D341Med (cell line): ENCODE measurements at places on chromosomes 6 and 20.

GRCh38 chr6:44594481-44594880 is 207.0 kb downstream of the CDC5L start:
- DNase-seq, result no peak

DNA sequence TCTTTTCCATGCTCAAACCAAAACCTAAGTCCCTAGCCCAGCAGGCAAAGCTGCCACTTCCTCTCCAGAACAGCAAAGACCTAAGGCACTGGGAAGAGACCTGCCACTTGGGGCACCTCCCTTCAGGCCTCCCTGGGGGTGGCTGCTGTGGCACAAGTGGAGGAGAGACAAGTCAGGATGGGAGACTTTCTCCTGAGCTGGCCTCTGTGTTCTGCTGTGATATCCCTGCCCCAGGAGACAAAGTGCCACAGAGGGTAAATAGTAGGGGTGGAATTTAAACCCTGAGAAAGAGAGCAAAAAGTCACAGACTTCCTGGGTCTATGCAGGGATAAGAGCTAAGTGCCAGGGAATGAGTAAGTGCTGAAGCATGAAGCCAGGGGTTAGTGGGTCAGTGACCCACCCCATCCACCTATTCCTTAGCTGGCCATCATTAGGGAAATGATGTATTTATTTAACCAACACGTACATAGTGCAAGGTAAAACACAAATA is 84.2 kb downstream of the MRPL14 start:
- no peak for DNase-seq

DNA sequence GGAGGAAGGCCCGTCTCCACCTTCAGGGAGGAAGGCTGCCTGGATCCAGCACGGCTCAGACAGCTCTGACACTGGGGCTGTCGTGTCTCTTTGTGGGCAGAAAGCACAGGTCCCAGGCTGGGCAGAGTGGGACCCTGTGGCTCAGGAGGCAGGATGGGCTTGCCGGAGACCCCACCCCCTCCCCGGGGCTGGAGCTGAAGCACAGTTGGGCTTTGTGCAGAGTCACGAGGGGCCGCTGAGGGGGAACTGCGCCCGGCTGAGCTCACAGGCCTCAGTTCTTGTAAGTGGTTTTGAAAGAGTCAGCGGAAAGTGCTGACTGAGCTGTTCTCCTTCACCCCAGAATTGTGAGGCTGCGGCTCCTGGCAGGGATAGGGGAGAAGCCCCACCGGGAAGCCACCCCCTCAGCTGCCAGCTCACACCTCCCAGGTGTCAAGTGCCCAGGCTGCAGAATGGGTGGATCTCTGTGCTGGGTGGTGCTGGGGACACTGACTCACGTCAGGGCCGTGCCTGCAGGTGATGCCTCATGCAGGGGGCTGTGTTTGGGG is 145.5 kb upstream of the RNF24 start:
- no peak for DNase-seq

DNA sequence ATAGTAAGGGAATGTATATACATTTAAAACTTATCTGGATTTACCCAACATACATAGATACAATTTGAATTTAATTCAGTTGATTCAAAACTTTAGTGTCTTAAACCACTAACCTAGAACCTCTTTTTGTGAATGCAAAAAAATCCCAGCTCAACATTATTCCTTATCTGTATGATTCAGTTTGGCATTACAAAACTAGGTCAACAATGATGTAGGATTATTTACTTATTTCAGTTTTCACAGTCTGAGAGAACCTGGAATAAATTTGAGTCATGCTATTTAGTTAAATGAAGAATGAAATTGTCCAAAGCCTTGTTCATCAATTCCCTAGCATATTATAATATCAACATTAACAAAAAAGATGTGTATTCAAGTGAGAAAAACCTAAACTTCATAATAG is 7.4 kb upstream of the PLCB1 start:
- no peak for DNase-seq

GRCh38 chr6:97947841-97948240 is 664.8 kb upstream of the MMS22L start:
- DNase-seq, result no peak

GRCh38 chr6:129661536-129662405 is 48.2 kb downstream of the ARHGAP18 start:
- no peak for DNase-seq

DNA sequence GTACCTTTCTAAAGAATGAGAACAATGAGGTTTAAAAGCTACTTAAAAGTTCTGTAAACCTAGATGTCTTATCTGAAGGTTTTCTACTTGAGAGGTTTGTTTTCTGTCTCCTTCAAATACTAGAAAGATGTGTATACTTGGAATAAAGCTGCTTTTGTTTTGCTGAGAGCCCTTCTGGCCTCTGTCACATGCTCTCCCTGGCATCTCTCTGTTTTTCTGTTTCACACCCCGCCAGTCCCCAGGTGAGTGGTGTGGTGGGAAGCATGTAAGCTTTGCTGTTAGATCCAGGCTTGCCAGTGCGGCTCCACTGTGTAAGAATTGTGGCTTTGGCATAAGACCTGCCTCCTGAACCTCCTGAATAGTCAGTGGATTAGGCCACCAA is 56.8 kb downstream of the SNX9 start:
- peak; percentile 45 for DNase-seq

DNA sequence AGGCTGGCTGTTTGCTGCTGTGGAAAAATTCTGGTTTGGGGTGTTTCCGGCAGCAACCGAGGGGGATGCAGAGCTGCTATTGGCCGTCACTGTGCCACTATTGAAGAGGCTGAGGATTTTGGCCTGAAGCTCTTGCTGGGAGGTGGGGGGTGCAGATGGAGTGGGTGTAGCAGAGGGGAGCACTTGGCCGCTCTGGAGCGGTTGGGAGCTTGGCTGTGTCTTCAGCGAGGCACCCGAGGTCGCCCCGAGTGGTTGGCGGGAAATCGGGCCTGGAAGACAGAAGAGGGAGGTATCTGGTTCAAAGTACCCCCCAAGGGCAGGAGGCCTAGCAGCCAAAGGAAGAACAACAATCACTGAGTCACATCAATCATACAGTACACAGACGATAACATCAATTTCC is 27.1 kb downstream of the NCOA5 start:
- no peak for DNase-seq

GRCh38 chr20:51978070-51978501 is 175.8 kb upstream of the SALL4 start:
- DNase-seq, result no peak

- no peak for DNase-seq
Observed at GRCh38 chr6:24455061-24455460, 34.3 kb downstream of the GPLD1 start.

DNA sequence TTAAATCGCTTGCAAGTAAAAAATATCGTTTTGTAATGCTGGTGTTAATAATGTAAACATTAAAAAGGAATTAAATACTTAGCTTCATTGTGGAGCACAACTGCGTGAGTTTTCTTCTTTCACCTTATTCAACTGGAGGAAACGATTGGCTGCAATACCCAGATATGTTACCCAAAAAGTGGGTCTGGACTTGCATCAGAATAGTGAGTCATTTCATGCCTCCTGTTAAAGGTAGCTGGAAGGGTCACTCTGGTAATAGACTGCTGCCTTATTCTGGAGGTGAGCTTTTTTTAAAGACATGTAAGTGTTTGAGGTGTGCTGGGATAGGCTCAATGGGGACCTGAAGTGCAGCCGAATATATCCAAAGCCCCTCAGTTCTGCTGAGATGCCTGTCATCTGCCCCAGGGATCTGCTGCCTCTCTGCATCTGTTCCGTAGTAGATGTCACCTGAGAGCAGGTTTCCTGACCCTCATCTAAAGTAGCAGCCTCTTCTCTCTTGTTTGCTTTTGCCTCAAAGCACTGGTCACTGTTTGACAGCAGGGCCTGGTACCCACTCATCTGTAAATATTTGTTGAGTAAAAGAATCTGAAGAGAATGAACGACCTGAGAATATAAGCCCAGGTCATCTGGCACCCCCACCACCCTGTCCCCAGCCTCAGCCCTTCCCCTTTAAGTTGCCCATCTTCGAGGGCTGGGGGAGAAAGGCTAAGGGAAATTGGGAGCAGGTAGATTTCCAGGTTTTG is 5.6 kb upstream of the UQCC2 start:
- DNase-seq, result no peak

- DNase-seq, result no peak
Observed at GRCh38 chr6:11771473-11772048, 7.0 kb downstream of the ADTRP start.

DNA sequence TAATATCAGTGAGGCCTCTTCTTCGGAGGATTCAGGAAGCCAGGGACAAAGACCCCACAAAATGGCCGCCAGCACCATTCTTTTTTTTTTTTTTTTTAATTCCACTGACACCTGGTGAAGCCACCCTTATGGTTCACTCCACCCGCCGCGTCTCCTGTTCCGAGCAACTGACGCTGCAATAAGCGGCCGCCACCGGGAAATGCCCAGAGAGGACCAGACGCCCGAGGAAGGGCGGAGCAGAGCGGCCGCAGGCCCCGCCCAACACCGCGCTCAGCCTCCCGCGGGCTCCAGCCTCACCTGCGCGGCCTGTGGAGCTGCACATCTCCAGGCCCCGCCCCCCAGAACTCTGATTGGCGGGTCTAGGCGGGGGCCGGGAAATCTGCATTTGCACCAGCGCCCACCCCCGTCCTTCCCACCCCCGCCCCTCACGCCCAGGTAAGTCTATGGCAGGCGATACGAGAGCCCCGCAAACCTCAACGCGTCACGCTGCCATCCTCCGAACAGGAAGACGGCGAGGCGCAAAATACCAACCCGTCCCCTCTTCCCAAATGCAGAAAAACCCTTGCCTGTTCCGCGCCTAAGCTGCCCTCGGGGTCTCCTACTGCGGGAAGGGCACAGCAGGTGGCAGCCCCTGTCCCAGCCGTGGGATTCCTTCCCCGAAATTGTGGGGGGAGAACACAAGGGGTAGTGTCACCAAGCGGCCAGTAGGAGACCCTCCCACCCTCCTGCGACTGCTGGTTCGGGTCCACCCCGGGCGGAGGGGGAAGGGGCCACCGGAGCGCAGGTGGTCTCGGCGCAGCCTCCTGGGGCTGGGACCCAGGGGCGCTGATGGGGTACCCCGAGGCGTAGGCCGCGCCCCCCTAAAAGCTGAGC is 960 bp downstream of the ATP9A start:
- DNase-seq, result peak; percentile 77

GRCh38 chr6:112296122-112296521 is 41.8 kb upstream of the LAMA4 start:
- peak; percentile 33 for DNase-seq

DNA sequence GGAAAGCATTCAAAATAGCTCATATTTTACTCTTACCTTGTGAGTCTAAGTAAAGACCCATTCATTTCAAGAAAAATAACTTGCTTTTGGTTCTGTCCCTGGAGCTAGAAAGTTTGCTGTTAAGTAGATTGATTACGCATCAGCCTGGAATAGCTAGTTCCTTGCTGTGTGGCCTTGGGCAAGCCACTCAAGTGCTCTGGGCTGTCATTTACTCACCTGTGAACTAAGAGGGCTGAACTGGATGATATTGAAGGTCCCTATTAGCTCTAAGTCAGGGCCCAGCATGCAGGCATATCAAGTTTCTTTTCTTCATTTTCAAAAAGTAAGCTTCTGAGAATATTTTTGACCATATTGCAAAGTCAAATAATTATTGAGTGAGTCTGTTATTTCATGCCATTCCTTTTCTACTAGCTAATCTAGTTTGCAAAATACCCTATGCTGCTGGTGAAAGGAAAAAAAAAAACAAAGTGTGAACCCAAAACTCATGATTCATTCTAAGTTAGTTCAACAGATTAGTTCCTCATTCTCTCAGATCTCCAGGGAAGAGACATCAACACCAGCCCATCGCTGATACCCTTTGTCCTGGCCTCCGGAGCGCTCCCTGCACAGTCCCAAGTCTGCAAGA is 106.5 kb upstream of the GMDS start:
- no peak for DNase-seq

- no peak for DNase-seq
Observed at GRCh38 chr6:132247381-132248159, 153.7 kb downstream of the MOXD1 start.
